Right ventricle myocardium inferior (tissue), 1 donor: ENCODE measurements at places on chromosomes 5 and 9. TPM values are rescaled to one million over a fixed set of nuclear protein-coding genes. Genes with fewer than 3 reads are reported as not detected.

GRCh38 chr5:156534906-156535485 is 208.0 kb downstream of the SGCD start:
- DNase-seq, result no peak

CCL27 gene
- total RNA-seq, result not detected

DNA sequence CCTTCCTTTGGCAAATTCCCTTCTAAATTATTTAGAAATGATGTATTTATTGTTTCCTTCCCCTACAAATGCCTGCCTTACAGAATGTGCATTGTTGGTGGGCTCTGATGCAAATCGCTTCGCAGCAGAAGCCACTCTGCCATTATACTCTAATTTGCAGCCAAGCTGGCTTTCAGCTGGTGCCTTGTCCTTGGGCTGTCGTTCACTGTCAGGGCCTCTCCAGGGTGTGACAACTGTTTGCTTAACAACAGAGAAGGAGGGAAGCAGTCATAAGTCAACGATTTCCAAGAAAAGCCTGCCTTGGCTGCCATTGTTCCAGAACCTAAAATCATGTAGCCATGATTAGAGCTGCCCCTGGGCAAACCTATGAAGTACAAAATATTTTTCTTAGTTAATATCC is 260.1 kb upstream of the RGMB start:
- no peak for DNase-seq

GRCh38 chr9:110283751-110284150 is 27.4 kb upstream of the TXN start:
- no peak for DNase-seq

MYOZ3 gene
- total RNA-seq, result 5.5 TPM

DNA sequence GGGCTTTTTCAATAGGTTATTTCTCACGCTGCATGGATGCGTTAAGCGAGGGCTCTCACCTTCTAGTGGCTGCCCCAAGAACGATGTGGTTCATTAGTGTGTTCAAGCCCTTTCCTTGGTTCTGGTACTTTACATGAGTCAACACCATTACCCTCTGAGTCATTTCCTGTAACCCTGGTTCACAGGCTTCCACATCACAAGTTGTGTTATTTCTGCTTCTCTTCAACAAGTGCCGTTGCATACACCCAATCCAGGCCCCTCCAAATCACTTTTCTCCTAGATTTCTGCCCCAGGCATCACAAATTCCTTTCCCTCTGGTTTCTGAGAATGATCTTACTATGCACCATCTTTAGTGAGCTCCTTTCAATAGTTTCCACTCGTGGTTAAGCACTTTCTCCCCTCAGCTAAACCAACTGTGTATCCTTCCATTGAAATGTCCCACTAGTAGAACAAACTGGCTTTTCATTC is 69.5 kb upstream of the RAD23B start:
- no peak for DNase-seq

DNA sequence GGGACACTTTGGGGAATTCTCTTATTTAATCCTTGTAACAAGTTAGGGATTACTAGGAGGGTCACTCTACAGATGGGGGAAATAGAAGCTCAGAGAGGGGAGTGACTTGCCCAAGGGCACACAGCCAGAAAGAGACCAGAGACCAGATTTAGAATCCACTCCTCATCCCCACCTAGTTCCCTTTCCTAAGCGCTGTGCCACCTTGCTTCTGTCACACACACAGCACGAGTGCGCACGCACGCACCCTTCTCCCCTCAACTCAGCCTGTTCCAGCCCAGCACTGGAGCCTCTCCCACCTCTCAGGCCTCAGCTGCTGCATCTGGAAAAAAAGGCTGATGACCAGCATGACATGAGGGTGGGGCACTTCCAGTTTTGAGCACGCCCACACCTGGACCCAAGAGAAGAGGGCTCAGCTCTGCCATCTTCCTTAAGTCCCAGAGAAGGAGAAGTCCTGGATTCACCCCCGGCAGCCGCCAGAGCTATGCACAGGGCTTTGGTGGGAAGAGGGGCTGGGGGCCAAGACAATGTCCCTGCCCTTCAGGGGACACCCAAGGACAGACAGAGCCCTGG is 18.5 kb downstream of the NR5A1 start:
- DNase-seq, result peak; percentile 39

GRCh38 chr5:107387526-107388140 is 283.1 kb downstream of the EFNA5 start:
- no peak for DNase-seq

GRCh38 chr5:141637767-141638419 is 1.1 kb downstream of the RELL2 start:
- DNase-seq, result peak; percentile 78

DNA sequence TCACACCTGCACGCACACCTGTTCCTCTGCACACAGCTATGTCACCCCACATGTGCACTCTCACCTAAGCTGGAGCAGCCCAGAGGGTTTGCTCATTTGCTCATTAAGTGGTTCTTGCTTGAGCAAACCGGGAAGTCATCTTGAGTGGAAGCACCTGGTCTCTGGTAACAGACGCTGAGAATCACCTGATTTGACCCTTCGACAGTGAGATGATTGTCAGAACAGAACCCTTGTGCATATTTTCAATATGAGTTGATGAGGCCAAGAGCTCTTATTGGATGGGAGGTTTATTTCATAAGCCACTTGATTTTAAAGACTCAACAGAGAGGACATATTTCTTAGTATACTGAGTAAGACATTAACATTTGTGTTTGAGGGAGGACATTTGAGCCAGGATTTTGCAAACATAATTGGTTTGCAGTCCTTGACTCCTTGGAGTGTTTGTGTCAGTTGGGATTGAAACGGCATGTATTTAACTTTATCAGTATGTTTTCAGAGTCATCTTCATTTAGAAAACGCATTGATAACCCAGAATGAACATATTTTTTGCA is 22.1 kb upstream of the LPCAT1 start:
- no peak for DNase-seq

DNA sequence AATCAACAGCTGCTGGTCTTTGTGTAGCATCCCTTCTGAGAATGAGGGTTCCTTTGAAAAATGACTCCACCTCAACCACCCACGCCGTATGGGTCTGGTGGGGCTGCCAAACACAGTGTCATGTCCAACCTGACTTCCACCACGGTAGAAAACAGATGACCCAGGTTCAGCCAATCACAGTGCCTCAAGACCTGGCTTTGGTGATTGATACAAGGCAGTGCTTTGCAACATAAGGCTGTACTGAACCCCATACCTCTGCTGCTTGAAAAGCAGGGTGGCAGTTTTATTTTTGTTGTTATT is 11.5 kb upstream of the TGFBR1 start:
- DNase-seq, result no peak

DNA sequence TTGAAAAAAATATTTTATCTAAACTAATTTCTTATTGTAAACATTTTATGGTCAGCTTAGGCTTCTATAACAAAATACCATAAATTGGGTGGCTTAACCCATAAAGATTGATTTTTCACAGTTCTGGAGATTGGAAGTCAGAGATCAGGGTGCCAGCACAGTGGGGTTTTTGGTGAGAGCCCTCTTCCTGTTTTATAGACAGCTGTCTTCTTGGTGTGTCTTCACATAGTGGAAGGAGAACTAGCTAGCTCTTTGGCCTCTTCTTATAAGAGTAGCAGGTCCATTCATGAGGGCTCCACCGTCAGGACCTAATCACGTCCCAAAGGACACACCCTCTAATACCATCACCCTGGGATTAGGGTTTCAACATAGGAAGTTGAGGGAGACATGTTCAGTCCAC is 26.6 kb downstream of the OTULINL start:
- no peak for DNase-seq

DNA sequence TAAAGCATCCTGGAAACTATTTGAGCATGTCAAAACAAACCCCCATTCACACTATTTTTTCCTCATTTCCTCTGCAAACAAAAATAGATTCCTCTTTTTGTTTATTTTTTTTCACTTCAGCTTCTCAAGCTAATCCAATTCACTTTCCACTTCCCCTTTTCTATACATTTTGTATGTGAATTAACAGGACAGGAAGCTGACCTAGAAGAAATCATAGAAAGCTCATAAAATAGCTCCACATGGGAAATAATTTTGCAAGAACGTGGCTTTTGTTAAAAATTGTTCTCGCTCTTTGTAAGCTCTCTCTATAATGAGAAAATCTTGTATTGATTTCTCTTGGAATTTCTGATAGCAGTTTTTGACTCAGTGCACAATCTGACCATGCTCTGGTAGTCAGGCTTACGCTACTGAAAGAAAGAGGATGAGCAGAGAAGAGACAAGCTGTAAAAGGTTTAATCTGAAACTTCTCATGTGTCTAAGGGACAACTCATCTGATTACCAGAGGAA is 215.8 kb downstream of the ADAMTS12 start:
- DNase-seq, result no peak

GRCh38 chr5:15105799-15106393 is 234.3 kb upstream of the ANKH start:
- no peak for DNase-seq

PTPDC1 gene
- 8.5 TPM for total RNA-seq

DNA sequence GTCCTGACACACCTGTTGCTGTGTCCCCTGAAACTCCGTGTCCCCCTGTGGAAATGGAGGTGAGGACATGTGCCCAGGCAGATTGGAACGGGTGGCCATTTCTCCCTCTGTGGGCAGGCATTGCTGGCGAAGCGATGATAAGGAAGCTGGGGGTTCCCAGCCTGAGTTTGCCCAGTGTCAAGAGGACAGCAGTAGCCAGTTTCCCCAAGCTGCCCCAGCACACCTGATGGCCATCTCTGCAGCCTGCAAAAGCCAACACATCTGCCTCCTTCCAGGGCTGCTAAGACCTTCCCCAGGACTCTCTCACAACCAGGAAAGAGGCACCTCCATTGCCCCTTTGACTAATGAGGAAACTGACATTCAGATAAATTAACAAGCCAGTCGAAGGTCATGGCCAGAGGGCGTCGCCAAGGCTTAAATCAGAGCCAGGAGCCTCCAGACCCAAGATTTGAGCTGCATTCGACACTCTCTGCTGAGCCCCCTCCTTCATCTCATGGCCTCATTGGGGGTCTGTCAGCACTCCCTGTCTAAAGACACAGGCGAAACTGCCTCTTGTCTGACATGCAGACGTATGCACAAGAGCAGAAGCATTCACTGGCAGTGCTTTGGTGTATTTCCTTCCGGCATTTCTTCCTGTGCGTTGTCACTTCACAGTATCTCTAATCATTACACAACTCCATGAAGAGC is 10.4 kb upstream of the WNK2 start:
- DNase-seq, result no peak

- no peak for DNase-seq
These were observed 17.7 kb downstream of the IL31RA start for GRCh38 chr5:55868846-55869245.

- DNase-seq, result no peak
These were observed 54.1 kb downstream of the SLC1A3 start for GRCh38 chr5:36660397-36661049.

DNA sequence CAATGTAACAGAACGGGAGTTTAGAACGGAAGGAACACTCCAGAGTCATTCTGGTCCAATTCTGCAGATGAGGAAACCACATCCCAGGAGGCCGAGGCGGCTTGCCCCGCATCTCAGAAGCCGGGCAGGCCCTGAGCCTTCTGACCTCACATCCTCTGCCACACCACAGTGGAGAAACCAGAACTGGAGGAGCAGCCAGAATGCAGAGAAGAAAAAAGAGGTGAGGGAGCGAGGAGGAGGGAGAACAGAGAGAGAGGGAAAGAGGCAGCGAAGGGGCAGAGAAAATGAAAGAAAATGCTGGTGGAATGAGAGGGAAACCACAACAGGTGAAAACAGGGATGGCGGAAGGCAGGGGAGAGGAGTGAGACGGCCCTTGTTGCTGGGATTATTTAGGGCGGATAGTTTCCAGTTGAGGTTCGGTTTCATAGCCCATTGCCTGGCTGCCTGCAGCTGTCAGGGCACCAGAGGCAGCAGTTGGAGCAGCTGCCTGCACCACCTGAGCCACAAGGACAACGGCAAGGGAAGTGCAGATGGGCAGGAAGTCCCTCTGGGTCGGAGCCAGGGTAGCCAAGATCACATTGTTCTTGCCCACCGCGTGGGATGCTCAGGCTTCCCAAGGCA is at the start of gene HMHB1:
Gene HMHB1 (plus strand): TSS at position 77 of the 621 bp plus-strand sequence.
- no peak for DNase-seq

- no peak for DNase-seq
These were observed 73.7 kb upstream of the TNC start for GRCh38 chr9:115191667-115192066.

DNA sequence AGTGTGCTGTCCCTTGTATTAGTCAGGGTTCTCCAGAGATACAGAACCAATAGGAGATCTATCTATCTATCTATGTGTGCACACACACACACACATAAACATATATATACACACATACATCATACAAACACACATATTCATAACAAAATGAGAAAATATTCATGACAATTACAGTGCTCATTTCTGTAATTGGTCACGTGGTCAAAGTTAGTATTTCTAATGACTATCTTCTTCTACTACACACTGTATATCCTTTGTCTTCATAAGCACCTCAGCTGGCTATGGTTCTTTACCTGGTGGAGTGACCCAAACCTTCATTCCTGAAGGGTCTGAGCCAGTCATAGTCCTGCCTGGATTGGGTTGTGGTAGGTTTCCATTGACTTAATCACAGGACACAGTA is 17.7 kb upstream of the BTF3 start:
- DNase-seq, result no peak
